ENCODE measurements at places on chromosomes 11 and 22. TPM values are rescaled to one million over a fixed set of nuclear protein-coding genes. Genes with fewer than 3 reads are reported as not detected.

Gene P2RY2
- 15.9 TPM for total RNA-seq

Gene E2F8
- 2.7 TPM for total RNA-seq

Gene RASD2
- 0.89 TPM for total RNA-seq

Gene PIH1D2
- total RNA-seq: 2.6 TPM

Gene STIP1
- total RNA-seq: 93.9 TPM

Gene APOC3
- total RNA-seq: not detected

Gene BARX2
- 31.8 TPM for total RNA-seq

Gene MS4A12
- total RNA-seq: not detected

Gene SLC22A12
- not detected for total RNA-seq

Gene BCO2
- total RNA-seq: 3.0 TPM

Gene KRTAP5-8
- not detected for total RNA-seq

Gene IGSF9B
- 9.8 TPM for total RNA-seq

Gene MUC2
- 0.16 TPM for total RNA-seq

Gene HINFP
- total RNA-seq: 45.1 TPM

Gene ACCS
- 54.1 TPM for total RNA-seq

Gene GAL3ST1
- 1.2 TPM for total RNA-seq

Gene ACTN3
- total RNA-seq: not detected

Gene ATL3
- total RNA-seq: 72.2 TPM

Gene CTSF
- 81.3 TPM for total RNA-seq

Gene OR52L1
- not detected for total RNA-seq

Gene ADAMTS8
- total RNA-seq: 0.57 TPM

Gene OR51B5
- total RNA-seq: not detected

Gene KDM4E
- not detected for total RNA-seq

Gene OR5A1
- not detected for total RNA-seq

Gene MCHR1
- total RNA-seq: not detected

Gene LDHAL6A
- not detected for total RNA-seq

Gene MMP3
- 17.2 TPM for total RNA-seq

Gene MUC15
- 52.0 TPM for total RNA-seq

Gene TESMIN
- 2.8 TPM for total RNA-seq

Gene CHST1
- not detected for total RNA-seq

Gene AGBL2
- total RNA-seq: not detected

Gene MUC5B
- total RNA-seq: 0.15 TPM

Gene TMPRSS4
- 17.0 TPM for total RNA-seq

Gene MUS81
- total RNA-seq: 25.4 TPM

Gene TENM4
- total RNA-seq: 44.5 TPM

Gene CDKN1C
- total RNA-seq: 25.5 TPM

Gene MYEOV
- 9.9 TPM for total RNA-seq

Gene PGR
- 0.80 TPM for total RNA-seq

Gene OR51G2
- total RNA-seq: not detected

Gene BIRC3
- 4.0 TPM for total RNA-seq

Gene TRIM51
- not detected for total RNA-seq

Gene LIF
- 9.8 TPM for total RNA-seq

Gene MMP13
- not detected for total RNA-seq

Gene ZBTB16
- total RNA-seq: 226 TPM

Gene BRSK2
- total RNA-seq: 0.26 TPM

Gene USH1C
- total RNA-seq: not detected

Gene YAP1
- 271 TPM for total RNA-seq

All from suprapubic skin (tissue), 4 donors.